Tibial nerve (tissue), 4 donors: ENCODE measurements at places on chromosomes 7 and 10. TPM values are rescaled to one million over a fixed set of nuclear protein-coding genes. Genes with fewer than 3 reads are reported as not detected.

DNA sequence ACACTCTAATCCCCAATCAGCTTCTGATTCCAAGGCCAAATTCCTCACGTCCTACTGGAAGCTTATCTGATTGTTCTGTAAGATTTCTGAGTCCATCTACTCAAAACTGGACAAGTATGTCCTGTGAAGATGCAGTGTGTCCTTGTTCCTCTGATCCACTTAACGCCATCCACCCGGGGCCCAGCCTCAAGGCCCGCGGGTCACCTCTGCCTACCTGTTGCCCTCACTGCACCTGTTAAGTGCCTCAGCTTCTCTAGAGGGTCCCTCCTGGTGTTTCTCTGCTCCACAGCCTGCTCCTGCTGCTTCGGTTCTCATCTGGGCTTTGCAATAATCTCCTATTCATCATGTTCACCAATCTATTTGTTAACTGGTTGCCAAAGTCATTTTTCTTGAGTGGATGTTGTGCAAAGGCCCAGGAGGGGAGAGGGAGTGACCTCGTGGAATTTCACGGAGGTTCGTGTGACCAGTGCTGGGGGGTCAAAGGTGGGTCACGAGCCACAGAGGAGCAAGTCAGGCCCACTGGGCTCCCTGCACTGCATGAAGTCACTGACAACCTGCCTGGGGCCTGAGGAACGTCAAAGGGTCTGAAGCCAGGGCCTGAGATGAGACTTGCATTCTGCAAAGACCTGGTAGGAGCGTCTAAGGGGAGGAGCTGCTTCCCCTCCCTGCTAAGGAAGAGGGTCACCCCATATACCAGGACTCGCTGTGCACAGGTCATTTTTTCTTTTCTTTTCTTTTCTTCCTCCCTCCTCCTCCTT is 338.1 kb downstream of the WDR37 start:
- DNase-seq = no peak

DNA sequence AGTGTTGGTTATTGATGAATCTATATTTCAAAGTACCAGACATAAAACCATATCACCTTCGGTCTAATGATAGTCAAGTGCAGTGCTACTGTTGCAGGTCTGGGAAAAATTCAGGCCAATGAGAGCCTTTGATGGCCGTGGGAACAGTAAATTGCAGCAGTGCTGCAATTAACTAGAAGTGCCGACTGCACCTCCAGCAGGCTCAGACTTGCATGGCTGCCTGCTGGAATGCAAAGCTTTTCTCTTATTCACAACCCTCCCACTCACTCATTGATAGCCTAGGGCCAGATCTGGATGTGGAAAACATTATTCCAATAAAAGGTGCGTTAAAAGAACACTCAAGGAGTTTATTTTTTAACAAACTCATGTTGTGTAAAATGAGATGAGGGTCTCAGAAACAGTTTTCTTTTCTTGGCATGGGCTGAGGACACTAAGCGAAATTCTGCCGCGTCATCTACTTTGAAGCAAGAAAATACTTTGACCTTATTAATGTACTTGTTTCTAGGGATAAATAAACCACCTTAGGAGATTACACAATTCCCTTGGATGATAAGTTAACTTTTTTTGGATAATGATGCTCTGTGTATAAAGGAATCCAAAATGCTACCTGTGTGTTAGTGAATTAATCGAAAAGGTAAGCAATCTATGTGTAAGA is 17.1 kb downstream of the PLXDC2 start:
- DNase-seq = no peak

- no peak for DNase-seq
These were observed 81.7 kb downstream of the DLG5 start for GRCh38 chr10:77844713-77845445.

The TRIM50 gene
- total RNA-seq = not detected

The MTG1 gene
- total RNA-seq = 36.9 TPM

The HTR7 gene
- 1.2 TPM for total RNA-seq

DNA sequence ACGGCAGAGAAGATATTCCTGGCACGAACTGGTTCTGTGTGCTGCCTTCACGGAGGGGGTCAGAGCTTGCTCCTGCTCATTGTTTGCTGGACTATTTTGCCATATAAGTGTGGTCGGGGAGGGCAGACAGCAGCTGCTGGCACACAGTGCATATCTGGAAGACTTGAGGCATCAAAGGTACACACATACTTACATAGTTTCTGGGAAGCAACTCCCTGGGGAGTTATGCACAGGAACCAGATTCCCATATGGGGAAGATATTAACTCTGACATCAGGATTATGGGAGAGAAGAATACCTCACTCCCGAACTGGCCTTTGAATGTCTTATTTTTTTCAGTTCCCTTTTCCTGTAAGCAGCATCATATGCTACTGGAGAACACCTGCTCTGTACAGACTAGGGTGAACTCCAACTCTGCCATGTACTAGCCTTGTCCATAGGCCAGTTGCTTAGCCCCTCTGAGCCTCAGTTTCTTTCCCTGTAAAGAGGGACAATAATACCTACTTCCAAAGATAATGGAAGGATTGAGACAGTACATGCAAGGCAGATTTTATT is 41.5 kb downstream of the LGI1 start:
- DNase-seq = no peak

DNA sequence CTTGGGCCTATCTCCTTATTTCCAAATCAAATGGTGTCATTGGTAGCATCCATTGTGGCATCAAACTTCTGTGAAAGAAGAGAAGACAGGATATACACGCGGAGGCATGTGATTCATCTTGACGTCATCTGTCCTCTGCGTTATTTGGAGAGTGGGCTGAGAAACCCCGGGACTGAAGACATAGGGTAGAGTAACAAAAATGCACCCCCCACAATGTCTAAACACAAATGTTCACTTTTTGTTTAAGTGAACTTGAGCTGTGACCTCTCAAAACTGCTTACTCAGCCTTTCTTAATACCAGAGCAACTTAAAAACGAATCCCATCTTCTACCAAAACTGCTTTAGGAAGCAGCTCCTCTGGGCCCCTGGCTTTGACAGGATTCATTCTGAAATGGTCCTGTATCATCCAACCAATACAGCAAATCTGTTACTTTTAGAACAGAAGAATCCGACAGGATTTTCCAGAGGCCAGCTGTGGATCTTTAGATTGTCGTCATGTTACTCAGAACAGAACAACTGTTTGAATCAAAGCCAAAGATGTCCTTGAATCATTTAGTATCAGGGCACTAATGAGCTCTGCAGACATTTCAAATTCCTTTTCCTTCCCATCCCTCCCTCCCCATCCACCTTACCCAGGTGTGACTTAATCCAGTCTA is 438.1 kb downstream of the SUGCT start:
- no peak for DNase-seq

DNA sequence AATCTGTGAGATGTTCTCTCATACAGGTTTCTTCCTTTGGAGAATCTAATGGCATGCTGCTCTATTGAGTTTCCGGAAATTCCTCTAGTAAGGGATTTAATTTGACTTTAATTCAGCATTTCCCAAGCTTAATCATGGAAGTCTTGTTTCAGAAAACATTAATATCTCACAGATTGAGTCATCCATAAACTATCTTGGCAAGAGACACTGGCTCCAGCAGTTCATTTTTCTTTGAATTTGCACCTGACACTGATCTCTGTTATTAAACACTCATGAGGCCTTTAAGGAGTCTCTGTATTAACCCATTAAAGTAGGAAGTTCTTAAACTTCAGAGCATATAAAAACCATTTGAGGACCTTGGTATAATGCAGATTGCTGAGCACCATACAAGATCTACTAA is 3.6 kb upstream of the ITGB8 start:
- no peak for DNase-seq

The LRIT1 gene
- not detected for total RNA-seq

The UPK3BL2 gene
- total RNA-seq = 1.5 TPM

The ACTR3C gene
- total RNA-seq = 0.44 TPM

The C10orf53 gene
- not detected for total RNA-seq

DNA sequence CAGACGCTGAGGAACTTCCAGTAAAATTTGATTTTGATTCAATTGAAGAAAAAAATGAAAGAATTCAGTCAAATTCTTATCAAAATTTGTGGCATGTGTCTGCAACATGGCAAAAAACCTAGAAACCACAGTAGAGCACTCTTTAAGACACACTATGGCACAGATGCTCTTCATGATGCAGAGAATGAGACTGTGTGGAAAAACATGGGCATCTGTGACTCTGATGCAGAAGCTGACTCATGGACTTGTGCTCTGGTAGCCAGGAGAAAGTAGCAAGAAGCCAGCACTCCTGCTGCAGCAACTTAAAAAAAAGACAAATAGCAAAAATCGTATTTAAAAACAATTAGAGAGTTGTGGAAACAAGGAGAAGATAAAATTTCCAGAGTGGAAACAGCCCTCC is 8.9 kb upstream of the KCNK18 start:
- DNase-seq = no peak

- peak; percentile 16 for DNase-seq
These were observed 392.1 kb upstream of the PODXL start for GRCh38 chr7:131948434-131949053.

- DNase-seq = no peak
These were observed 25.9 kb downstream of the FRG2B start for GRCh38 chr10:133600657-133601056.

GRCh38 chr7:155124706-155125105 is 54.6 kb downstream of the HTR5A start:
- no peak for DNase-seq

- DNase-seq = no peak
These were observed 102.6 kb downstream of the TPST1 start for GRCh38 chr7:66307591-66308215.

The VTI1A gene
- total RNA-seq = 149 TPM

DNA sequence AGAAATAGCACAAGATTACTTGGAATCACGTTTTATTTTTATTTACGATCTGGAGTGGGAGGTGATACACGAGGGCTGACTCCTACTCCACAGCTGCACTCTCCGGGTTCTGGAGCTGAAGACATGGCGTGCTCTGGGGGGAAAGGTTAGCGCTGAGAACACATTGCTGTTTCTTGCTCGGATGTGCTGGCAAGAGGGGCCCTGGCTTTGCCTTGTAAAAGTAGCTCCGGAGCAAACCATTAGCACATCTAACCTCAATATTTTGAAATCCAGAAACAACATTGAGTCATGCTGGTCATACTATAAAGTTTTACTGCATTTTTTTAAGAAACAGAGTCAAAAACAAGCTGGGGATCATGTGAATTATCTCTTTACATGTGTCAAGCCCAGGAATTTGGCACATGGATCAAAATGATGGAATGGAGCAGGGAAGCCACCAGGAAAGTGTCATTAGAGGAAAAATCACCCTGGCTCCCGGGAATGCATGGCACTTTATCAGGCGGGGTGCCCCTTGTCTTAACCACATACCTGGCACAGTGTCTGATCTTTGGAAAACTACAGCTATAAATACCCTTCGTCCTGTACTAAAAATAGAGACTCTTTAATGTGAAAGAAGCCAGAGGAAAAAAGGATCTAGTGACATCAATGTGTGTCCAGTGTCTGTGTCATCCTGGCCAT is 31.6 kb upstream of the LYZL1 start:
- peak; percentile 68 for DNase-seq

DNA sequence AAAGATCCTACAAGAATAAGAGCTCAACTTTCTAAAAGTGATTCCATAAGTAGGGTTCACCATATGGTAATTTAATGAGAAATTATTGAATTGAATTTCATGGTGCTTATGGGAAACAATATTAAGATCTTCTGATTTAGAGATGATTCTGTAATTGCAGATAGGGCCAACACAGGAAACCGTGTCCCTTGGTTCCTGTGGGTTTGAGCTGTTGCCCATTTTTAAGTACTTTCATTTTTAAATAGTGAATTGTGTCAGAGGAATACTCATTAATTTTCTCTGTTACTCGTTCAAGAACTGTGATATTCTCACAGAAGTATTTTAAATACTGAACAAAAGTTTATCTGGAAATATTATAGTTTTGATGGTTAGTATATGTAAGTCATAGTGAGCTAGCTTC is 129.2 kb downstream of the SRI start:
- DNase-seq = no peak

DNA sequence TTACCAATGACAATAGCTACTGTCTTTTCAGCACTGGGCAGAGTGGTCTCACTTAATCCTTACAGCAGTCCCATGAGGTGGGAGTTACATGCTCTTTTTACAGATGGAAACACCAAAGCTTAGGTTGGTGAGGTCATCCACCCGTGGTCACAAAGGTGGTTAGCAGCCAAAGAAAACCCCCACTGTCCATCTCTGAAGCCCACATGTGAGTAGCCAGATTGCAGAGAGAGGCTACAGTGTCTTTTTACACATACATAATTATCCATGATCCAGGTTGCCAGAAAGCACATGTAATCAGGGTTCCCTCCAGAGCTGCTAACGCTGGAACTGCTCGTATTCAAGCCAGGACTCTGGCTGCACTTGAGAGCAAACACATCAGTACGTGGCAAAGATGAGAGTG is 24.6 kb upstream of the ANKRD2 start:
- no peak for DNase-seq

The TSPAN12 gene
- 11.1 TPM for total RNA-seq

The SPDYE8 gene
- not detected for total RNA-seq

GRCh38 chr10:3750006-3750816 is 34.8 kb downstream of the KLF6 start:
- no peak for DNase-seq

DNA sequence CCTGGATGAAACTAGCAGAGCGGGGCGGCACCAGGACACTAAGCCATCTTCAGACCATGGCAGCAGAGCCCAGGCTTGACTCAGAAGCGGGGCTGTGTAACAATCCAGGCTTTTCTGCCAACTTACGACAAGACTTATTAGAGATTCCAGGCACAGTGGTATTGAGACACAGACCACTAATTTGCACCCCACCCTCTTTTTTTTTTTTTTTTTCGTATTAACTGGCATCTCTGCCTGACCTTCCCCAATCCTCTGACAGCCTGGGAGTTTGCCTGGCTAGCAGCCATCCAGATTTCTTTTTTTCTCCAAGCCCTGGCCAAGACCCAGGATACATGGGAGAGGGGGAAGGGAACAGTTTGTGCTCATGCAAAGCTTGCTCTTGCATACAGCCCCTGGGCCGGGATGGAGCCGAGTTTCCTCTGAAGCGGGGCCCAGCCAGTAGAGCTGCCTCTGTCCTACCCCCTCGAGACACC is 182.4 kb downstream of the PLXNA4 start:
- DNase-seq = peak; percentile 72

GRCh38 chr10:80957161-80957560 is 419.5 kb downstream of the SH2D4B start:
- no peak for DNase-seq

DNA sequence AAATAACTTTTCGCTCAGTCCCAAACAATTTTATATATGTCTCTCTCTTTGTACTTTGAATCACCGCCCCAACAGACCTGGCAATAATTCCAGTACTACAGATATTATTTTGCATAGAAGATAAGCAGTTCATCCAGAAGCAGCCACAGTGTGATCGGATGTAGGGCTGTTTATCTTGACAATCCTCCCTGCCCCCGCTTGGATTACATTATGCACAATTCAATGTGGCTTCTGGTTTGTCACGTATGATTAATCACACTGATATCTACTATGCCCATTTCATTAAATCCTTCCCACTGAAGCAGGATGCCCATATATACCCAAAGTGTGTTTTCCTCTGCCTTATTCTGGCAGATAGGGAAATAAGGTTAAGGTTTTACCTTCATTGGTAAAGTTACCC is 115.2 kb downstream of the PDE1C start:
- no peak for DNase-seq
